ENCODE measurements at places on chromosomes 6 and 20.

- no peak for ATAC-seq
These were observed 280.2 kb downstream of the TBC1D7 start for GRCh38 chr6:13048113-13048512.

- peak; percentile 32 for ATAC-seq
These were observed 27.7 kb upstream of the FBXL4 start for GRCh38 chr6:98975421-98975820.

DNA sequence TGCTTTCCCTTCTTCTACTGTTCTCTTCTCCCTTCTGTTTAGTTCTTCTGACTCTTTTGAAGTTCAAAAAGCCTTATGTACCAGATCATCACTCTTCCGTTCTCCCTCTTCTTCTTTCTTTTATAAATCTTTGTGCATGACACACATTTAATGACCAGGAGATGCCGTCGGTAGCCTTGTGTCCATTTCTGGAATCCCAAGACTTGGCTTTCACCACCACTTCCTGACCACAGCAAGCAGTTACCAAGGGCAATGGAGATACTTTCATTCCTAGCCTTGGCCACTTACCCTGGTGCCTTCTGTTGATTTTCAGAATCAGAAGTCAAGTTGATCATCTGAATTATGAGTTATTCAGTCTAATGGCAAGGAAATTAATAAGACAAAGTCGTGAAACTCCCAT, 268.5 kb upstream of the QKI start:
- ATAC-seq = no peak

GRCh38 chr6:87407901-87408720, at the start of gene CFAP206:
Gene CFAP206 (plus strand): TSS chr6:87407972. CDS start chr6:87409840, 1,868 bp downstream.
- ATAC-seq = peak; percentile 94

- ATAC-seq = no peak
These were observed 17.4 kb upstream of the CD83 start for GRCh38 chr6:14100138-14100537.

DNA sequence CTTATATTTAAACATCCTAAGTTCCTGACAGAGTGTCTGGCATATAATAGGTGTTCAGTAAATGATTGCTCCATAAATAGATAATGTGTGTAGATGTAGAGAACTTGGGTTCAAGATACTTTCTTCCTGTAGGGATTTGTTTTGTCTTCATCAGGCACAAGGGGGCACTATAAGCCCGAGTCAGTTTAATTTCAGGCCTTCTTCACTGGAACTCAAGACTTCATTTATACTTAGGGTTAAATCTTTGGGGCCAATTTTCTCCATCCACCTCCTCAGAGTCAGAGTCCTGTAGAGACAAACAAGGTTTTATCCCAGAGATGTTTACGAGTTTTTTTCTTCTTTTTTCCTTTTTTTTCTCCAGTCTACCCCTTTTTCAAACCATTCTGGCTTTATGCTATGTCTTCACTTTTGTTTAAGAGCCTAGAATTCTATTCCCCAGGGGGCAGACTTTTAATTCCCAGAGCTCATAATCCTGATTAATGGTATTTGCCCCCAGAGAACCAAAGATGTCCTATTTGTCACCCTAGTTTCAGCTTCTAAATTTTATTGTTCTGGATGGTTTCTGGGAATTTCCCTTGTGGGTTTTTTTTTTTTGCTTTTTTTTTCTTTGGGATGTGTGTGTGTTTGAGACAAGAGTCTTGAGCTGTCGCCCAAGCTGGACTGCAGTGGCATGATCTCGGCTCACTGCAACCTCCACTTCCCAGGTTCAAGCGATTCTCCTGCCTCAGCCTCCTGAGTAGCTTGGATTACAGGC, 88.4 kb downstream of the HFE start:
- ATAC-seq = no peak

DNA sequence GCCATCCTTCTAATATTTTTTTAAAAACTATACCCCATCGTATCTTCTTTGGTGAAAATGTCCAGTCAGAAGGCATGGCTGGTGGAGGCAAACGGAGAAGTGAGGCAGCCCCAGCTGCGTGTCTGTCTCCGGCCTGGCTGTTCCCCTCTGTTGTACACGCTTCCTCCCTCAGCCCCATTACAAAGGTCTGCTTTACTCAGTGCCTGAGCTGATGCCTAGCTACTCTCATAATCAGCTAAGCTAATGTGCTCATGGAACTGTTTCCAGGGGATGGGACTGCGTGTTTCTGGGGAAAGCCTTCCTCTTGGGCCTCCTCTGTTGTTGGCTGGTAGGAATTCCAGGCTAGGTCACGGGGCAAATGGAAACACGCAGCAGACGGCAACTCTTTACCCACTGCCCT, 67.3 kb downstream of the PPP1R3G start:
- ATAC-seq = no peak

Data from stimulated activated memory B cell treated with anti-CD40 and anti-IgM and Interleukin-4, amounts not matched to agents 10 μg/mL and 1 μg/mL and 100 μg/mL, for 72 hours (primary cell).